Kidney tubule cell (primary cell): ENCODE measurements at places on chromosomes 7 and 10.

- peak; percentile 22 for DNase-seq
Observed at GRCh38 chr7:75915416-75916156, 631 bp downstream of the POR start.

DNA sequence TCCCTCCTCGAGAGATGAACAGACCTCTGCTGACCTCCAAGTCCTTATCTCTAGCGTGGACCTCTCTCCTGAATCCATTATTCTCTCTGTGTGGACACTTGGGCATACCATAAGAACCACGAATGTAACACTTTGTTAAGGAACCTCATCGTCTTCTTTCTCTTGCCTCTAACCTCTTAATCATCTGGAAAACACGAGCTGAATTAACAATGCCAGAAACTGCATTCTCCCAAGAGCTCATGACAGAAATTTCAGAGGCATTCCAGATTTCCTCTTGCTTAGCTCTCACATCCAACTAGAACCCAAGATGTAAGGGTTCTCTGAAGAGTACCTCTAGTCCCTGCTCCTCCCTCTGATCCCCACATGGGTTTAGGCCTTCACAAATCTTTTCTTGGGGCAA lies 101.5 kb downstream of the TRIL start:
- DNase-seq, result no peak

DNA sequence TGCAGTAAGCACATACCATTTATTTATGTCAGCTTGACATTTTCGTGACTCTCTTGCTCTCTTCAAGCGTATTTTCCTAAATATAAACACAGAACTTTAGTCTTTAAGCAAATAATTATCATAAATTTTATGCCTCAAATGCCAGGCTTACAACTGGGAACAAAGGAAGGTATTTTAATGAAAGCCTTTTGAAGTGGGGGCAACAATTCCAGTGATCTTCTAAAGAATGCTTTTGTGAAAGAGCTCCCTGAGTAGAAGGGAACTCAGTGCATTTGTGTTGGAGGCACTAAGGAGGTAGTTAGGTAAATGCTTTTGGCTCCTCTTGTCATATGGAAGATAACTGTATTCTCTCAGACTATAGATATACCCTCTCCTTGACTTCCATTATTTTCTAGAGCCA lies 104.9 kb downstream of the VPS50 start:
- DNase-seq, result no peak

DNA sequence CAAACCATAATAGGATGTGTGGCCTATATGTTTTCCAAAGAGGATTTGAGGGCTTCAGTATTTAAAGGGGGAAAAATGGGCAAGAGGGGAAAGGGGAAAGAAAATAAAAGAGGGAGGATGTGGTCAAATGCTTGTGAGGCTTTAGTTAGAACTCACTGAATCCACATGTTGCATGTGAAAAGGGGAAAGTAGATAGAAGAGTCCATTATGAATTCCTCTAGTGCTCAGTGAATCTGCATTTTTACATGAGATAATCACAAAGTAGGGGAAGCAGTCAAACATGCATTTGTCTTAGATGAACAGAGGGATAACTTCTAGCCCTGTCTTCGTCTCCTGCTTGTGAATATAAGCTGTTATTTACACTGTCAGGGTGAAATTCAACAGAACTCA lies 24.6 kb upstream of the AKAP9 start:
- DNase-seq, result no peak

DNA sequence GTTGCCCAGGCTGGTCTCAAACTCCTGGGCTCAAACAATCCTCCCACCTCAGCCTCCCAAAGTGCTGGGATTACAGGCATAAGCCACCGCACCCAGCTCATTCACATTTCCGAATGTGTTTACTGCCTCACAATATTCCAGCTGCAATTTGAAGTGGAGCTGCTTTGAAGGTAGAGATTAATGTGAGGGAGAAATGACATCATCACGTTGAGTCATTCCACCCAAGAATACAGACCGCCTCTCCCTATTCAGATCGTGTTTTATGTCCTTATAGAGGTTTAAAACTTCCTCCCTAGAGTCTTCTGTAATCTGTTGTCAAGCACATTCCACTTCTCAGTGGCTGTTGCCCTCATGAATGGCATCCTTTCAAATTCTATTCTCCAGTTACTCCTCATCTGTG lies 100.4 kb upstream of the PDGFA start:
- DNase-seq, result peak; percentile 50

- DNase-seq, result peak; percentile 97
Observed at GRCh38 chr7:130897515-130898419, 163.8 kb upstream of the KLF14 start.

GRCh38 chr7:102434039-102434486 lies 688 bp downstream of the ORAI2 start:
- DNase-seq, result no peak

DNA sequence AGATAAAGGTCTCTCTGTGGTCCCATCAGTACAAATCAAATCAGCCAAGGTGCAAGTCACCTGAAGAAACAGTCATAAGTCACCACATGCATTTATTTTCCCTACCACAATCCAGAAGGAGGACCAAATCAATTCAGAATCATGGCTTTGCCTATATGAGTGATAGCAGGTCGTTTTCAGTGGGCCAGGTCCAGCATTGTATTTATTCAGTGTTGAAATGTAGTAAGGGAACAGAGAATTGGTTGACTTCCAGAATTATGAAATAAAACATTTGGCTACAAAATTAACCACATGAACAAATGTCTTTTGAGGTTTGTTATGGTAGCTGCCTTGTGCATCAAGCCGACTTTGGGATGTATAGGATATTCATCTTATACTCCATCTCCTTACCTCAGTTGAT lies 88.4 kb downstream of the POLR1F start:
- DNase-seq, result no peak

- DNase-seq, result peak; percentile 16
Observed at GRCh38 chr7:122412883-122413282, 108.3 kb upstream of the FEZF1 start.

GRCh38 chr7:122352454-122352853 lies 47.9 kb upstream of the FEZF1 start:
- no peak for DNase-seq

DNA sequence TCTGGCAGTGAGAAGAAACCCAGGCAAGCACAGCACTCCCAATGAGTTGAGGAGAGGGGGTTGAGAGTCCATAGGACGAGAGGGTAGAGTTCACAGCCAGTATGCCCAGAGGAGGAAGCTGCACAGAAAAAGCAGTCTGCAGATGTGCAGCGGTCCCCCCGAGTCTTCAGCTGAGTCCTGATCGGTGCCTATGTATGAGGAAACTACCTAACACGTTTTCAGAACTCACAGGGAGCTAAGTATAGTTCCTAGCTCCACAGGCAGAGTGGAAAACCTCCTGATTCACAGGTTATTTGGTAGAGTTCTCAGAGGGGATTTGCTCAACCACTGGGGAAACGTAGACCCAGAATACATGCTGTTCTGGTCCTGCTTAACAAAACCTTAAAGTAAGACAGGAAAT lies 271.3 kb upstream of the CNTNAP2 start:
- no peak for DNase-seq

DNA sequence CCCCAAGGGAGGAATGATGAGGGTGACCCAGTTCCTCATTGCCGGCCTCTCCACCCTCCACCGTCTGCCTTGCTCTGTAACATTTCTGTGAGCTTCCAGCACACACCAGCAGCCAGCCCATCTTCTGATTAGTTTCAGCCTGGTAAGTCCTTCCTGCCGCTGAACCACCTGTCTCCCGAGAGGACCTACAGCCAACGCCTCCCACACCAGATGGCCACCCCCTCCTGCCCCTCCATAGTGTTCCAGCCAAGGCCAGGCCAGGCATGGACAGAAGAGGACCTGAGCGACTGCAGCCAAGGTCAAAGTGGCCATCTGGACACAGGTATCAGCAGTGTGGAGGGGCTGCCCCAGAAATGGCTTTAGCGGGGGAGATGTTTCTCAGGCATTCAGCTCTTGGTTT lies 170.7 kb upstream of the CTBP2 start:
- no peak for DNase-seq

- DNase-seq, result peak; percentile 91
Observed at GRCh38 chr7:75905785-75906604, 9.0 kb upstream of the POR start.

DNA sequence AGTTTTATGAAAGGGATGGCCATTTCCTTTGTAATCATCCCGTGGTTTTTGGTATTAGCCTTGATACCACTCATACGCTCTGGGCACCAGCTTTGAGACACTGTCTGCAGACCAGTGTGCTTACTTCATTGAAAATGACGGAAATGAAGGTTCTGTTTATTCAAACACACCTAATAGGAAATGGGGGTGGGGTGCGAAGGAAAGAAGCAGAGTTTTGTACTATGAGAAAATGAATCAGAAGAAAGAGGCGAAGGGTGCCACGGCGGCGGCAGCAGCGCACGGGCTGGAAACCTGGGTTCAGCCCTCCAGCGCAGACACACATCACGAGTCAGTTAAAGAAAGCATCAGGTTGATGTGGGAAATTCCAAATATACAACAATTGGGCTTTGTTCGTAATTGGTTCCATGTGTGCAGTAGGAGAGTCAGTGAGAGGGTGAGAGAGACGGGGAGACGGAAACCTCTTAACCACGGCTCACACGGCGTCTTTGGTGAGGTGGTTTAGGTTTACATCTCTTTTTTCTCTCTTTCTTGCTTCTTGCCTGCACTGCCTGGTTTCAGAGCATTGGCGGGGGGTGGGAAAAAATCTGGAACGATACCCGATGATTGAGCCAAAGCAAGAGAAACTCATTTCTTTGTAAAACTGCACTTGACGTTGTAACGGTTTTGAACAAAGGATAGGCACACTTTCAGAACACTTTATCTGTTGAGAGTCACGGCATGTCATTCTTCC lies 321.2 kb downstream of the FRMD4A start:
- DNase-seq, result peak; percentile 30

- peak; percentile 26 for DNase-seq
Observed at GRCh38 chr7:138797715-138798320, at the start of the genes ATP6V0A4 and TMEM213. Gene ATP6V0A4 (minus strand): TSS chr7:138798196. CDS start chr7:138771247, 26,949 bp downstream. Gene TMEM213 (plus strand): TSS chr7:138797994. CDS start chr7:138798105, 111 bp downstream.
